Glomerular endothelial cell (primary cell): ENCODE measurements at places on chromosomes 2 and 18. TPM values are rescaled to one million over a fixed set of nuclear protein-coding genes. Genes with fewer than 3 reads are reported as not detected.

- no peak for DNase-seq
These were observed 57.6 kb downstream of the ATOH8 start for GRCh38 chr2:85811180-85812093.

DNA sequence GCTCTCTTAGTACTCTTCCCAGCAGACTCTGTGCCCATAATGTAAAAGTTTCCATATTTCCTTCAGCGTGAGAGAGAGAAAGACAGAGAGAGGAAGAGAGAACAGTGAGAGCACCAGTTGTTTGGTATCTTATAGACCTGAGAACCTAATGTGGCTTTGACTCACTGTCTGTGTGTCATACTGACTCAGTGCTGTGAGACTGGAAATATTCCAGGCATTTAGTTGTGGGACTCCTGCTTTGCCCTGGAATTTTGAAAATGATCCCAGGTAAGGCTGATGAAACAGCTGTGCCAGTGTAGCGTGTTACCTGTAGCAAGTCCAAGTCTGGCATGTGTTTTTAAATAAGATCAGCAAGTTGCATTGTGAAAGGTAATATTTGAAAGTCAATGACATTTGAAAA lies 87.9 kb upstream of the KCNH7 start:
- no peak for DNase-seq

DNA sequence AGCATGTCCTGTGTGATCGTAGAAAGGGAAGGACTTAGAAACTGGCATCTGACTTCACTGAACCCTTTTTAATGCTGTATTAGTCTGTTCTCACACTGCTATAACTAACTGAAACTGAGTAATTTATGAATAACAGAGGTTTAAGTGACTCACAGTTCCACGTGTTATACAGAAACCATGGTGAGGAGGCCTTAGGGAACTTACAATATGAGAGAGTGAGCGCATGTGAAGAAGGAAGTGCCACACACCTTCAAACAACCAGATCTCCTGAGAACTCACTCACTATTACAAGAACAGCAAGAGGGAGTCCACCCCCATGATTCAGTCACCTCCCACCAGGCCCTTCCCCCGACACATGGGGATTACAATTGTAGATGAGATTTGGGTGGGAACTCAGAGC lies 811.3 kb downstream of the CPS1 start:
- no peak for DNase-seq

Gene HES6
- total RNA-seq = 6.0 and 7.2 TPM in 2 replicates

Gene SLC14A1
- 0.34 and 0.53 TPM in 2 replicates for total RNA-seq

Gene DLGAP1
- 1.6 and 2.0 TPM in 2 replicates for total RNA-seq

Gene CDH20
- total RNA-seq = 0.24 TPM in 1 of 2 replicates, not detected in the other

Gene POTEC
- not detected in 2 replicates for total RNA-seq

Gene ATP6V1C2
- not detected in 2 replicates for total RNA-seq
